ENCODE measurements at places on chromosomes 13 and 19.

- DNase-seq: no peak
Observed at GRCh38 chr19:54422136-54422535, 6.9 kb downstream of the TTYH1 start.

DNA sequence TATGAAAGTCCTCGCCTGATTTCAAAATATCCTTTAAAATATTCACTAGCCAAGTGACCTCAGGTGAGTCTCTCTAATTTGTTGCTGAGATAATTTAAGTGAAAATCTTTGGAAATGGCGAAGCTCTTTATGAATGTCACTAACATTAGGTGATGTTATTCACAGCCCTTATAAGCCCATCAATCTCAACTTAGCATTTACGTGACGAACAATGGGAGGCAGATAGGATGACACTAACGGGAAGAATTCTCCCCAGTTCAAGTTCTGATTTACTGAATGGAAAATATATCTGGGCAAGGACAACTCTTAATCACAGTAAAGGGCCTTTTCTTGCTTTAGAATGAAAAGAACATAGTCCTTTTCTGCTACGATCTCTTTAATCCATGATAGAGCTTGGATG lies 378.7 kb downstream of the LIG4 start:
- DNase-seq: no peak

- peak; percentile 8 for DNase-seq
Observed at GRCh38 chr13:71751073-71751472, 115.9 kb downstream of the DACH1 start.

DNA sequence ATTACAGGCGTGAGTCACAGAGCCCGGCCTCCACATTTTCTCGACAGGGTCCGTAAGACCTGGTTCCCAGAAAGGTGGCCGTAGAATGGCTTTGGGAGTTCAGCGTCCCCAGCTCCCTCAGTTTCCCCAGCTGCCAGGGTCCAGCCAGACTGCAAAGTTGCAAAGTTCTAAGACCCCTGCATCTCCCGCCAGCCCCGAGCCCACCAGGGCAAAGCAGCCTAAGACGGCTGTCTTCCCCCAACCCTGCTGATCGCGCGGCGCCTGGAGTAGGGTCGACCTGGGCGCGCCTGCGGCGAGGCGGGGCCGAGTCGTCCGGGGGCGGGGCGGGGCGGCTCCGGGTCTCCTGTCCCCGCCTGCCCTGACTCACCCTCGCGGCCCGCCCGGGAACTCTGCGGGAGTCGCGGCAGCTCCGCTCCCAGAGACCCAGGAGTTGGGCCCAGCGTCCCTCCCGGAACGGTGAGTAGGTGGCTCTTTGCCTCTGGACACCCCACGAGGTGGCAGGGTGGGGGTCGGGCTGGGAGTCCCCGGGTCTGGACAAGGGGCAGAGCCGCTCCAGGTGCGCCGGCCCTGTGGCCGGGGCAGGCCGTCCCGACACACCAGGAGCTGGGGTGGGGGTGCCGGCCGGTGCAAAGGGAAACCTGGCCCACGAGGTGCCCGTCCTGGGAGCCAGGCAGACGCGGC lies at the start of gene LRRC8E:
TSS of gene LRRC8E (plus strand) at position 366 of the 681 bp plus-strand sequence. CDS start 7,094 bp downstream, outside the sequence.
- no peak for DNase-seq

DNA sequence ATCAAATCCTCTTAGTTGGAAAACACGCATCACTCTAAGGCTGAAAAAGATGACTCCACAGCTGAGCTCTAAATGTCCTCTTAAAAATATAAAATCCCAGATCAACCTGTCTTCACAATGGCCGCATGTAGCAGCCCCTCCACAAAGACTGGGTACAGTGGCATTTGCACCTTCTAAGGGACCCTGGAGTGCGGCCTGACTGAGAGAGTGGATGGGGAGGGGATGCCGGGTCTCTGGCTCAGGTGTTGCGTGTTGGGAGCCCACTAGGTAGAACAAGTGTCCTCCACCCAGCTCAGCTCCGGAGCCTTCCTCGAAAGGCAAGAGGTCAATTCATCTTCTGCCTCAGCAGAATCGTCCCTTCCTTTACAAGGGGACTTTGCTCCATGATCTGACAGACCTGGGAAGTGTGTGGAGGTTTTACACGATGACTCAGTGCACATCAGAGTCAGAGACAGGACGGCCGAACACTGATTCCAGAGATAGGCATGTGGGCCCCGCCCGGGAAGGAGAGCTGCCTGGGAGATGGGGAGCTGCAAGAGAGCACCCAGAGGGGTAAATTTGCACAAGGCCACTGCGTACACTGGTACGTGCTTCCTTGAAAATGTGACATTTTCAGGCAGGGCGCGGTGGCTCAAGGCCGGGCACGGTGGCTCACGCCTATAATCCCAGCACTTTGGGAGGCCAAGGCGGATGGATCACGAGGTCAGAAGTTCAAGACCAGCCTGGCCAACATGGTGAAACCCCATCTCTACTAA lies 23.5 kb upstream of the SLC15A1 start:
- no peak for DNase-seq

DNA sequence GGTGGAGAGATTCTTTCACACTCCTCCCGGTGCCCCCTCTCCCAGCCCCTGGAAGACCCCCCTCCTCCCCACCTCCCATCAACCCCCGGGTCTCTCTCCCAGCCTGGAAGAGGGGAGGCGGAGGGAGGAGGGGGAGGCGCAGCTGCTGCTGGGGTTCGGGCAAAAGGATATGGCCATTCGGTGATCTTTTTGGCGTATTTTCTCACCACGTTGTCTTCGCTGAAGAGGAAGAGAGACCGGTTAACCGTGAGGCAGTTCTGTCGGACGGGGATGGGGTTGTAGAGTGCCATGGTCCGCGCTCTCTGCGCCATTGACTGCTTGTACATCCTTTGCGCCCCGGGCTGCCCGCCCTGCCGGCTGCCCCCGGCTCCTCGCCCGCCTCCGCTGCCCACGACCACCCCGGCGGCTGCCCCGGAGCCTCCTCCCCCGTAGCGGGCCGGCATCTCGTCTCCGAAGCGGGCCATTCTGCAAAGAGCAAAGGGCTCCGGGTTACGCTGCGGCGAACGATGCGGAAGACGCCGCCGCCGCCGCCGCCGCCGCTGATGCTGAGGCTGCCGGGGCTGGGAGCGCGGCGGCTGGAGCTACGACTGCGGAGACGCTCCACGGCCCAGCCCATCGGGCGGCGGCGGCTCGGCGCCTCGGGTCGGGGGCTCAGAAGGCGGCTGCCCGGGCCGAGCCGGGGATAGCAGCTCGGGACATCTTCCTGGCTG lies 363 bp downstream of the CACNA1A start:
- no peak for DNase-seq

DNA sequence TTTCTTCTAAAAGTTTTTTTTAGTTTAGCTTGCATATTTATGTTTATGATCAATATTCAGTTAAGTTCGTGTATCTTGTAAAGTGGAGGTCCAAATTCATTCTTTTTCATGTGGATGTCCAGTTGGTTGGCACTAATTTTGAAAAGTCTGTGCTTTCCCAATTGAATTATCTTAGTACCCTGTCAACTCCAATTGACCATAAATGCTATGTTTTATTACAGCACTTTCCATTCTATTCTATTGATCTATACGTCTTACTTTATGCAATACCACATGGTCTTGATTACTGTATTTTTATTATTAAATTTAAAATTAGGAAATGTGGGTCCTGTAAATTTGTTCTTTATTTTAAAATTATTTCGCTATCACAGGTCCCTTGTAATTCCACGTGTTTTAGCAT lies 837.6 kb upstream of the SLC10A2 start:
- DNase-seq: no peak

DNA sequence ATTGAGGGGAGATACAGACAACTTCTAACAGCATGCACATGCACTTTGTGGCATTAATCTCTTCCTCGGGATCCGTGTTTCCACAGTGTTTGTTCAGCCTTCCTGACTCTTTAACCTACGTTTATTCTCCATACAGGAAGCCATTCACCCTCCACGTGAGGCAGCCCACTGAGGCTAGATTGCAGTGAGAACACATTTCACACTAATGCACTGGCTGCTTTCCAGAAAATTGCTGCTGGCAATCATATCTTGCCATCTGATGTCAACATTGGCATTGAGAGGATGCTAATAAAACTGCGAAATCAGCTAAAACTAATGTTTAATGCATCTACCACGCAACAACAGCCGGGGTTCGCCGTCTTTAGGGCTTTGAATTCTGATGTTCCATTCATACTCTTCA lies 30.0 kb downstream of the DCLK1 start:
- no peak for DNase-seq

GRCh38 chr13:45243077-45243476 lies 42.2 kb upstream of the KCTD4 start:
- DNase-seq: no peak

DNA sequence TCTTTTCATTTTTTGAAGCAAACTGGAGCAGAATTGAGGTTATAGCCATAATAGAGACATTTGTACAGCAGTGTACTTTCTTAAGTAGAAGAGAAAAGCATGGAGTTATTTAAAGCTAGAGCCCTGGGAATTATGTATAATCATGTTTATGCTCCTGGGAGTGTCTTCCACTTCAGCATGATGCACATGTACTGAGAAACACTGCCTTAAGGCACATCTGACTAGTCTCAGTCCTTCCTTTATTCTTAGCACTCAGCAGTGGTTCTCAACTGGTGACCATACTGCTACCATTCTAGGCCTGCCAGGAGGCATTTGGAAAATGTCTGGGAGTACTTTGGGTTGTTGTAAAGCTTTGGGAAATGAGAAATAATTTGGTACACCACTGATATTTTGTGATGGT lies 45.8 kb downstream of the VWA8 start:
- no peak for DNase-seq

DNA sequence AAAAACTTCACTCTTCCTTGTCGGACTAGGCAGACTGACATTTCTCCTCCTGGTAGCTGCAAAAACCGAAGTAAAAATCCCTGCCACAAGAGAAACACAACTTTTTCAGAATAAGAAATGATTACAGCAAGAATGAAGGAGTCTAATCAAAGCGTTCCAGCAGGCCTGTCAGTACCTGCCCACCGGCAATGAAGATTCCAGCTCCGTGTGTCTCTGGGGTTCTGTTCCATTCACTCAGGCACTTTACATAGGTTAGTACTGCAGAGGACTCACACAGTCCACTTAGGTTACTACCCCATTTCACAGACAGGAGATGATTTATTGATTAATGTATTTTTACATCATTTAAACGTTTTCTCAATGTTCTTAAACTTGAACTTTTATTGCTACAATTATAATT lies 275.5 kb downstream of the NHLRC3 start:
- DNase-seq: no peak

DNA sequence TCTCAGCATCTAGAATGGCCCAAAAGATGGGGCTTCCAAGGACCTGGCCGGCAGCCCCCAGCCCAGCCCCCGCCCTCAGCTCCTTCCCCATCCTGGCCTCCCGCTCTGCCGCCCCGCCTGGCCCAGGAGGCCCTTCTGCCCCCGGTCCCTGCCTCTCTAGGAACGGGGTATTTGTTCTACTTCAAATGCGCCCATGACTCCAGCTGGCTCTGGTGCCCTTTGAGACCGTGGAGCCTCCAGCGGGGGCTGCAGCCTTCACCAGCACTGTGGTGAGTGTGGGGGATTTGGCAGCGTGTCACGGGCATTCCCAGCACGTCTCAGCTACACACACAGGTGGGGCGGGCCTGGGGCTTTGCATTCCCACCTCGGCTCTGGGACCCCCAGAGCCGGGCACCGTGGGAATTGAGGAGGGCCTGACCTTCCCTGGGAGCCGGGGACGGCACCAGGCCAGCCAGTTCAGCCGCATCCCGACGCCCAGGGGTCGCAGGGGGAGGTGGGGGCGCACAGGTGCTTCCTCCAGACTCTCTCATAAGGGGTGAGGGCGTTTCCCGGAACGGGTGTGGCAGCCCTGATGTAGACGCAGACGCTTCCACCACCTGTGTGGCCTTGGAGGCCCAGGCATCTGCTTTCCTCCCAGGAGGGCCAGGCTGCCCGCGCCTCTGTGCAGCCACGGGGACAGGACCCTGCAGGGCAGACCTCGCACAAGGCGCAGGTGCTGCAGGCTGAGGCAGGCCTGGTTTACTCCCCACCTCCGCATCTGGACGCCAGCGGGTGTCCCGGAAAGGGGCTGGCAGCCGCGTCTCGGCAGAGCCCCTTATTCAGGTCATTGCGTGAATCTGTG lies 947 bp downstream of the ATP4B start:
- DNase-seq: no peak

GRCh38 chr19:31110336-31110735 lies 238.9 kb downstream of the TSHZ3 start:
- DNase-seq: no peak

- no peak for DNase-seq
Observed at GRCh38 chr19:10603084-10603872, 16.2 kb upstream of the AP1M2 start.

- DNase-seq: no peak
Observed at GRCh38 chr13:108283110-108283509, 13.6 kb downstream of the TNFSF13B start.

DNA sequence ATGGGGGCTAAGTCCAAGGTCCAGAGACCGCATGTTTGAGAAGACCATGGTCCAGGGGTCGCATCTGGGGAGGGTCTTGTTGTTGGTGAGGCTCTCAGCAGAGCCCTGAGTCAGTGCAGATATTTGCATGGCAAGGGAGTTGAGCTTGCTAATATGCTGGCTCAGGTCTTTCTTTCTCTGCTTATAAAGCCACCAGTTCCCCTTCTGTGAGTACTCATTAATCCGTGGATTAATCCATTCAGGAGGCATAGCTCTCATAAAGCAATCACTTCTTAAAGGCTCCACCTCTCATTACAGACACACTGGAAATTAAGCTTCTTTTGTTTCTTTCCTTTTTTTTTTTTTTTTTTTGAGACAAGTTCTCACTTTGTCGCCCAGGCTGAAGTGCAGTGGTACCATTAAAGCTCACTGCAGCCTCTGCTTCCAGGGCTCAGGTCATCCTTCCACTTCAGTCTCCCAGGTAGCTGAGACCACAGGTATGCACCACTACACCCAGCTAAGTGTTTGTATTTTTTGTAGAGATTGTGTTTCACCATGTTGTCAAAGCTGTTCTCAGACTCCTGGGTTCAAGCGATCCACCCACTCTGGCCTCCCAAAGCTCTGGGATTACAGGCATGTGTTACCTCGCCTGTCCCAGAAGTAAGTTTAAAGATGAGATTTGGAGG lies 216.4 kb downstream of the SLITRK5 start:
- DNase-seq: no peak

DNA sequence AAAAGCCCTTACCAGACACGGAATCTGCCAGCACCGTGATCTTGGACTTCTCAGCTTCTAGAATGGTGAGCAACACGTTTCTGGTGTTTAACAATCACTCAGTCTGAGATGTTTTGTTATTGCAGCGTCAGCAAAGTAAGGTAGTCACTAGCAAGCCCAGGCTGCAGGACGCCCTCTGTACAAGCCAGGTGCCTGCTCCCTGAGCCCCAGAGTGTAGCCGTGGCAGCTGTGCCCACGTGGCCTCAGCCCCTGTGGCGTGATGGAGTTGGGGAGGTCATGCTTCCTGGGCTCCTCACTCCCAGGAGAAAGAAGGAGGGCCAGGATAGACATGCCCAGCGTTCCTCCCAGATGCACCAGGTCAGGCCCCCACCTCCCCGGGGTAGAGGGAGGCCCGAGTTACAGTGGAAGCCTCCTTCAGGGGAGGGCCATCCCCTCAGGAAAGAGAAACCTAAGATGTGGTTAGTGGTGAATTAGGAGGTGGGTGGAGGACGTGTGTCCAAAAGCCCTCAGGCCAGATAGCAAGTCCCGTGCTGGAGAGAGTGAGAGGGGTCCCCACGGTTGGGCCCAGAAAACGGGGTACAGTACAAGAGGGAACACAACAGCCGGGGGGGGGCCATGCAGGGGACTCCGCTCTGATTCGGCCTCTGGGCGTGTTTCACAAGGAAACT lies 169.6 kb upstream of the SOX1 start:
- DNase-seq: no peak

GRCh38 chr13:72514146-72514545 lies 213.3 kb downstream of the MZT1 start:
- peak; percentile 18 for DNase-seq

GRCh38 chr13:99743094-99743493 lies 228.5 kb downstream of the ZIC5 start:
- DNase-seq: no peak

Data from brain pericyte (primary cell).